ENCODE measurements at places on chromosomes 5 and 9. TPM values are rescaled to one million over a fixed set of nuclear protein-coding genes. Genes with fewer than 3 reads are reported as not detected.

Gene TSSK1B
- 0.05 TPM for total RNA-seq

Gene ENTREP1
- 4.1 TPM for total RNA-seq

Gene SPATA31E1
- not detected for total RNA-seq

DNA sequence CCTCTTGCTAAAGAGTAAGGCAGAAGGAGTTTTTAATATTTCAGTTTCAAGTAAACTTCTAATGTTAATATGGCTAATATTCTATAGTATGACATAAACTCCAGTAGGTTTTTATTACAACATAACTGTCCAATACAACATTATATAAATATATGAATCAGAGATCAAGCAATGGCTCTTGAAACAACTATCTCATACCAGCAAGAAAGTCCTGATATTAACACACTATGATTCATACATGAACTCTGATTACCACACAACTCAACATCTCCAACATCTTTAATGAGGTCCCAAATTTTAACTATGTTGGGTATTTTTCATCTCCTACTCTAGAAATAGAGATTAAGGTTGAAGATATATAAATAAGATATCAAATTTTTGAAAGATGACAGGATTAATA, 878.3 kb downstream of the TLE1 start:
- H3K27ac ChIP-seq, result no peak overlapping the region
- H3K4me3 ChIP-seq, result no peak overlapping the region
- no peaks in the 10 kb centered on the region for H3K27me3 ChIP-seq
- DNase-seq, result no peak
- no peaks in the 10 kb centered on the region for H3K4me1 ChIP-seq
- no peaks in the 10 kb centered on the region for H3K36me3 ChIP-seq

Gene IL4
- 4.5 TPM for total RNA-seq

GRCh38 chr9:16153221-16153620, 600.4 kb downstream of the CCDC171 start:
- H3K4me3 ChIP-seq, result no peak overlapping the region
- no peak overlapping the region for H3K27ac ChIP-seq
- H3K4me1 ChIP-seq, result peaks cover 21% of the 10 kb centered on the region
- DNase-seq, result no peak
- H3K36me3 ChIP-seq, result no peaks in the 10 kb centered on the region

- peak within 1 kb of the TSS; percentile 87 for H3K27ac ChIP-seq
- no peaks in the 10 kb centered on the region for H3K36me3 ChIP-seq
- no peaks in the 10 kb centered on the region for H3K27me3 ChIP-seq
- peak; percentile 63 for DNase-seq
- H3K4me3 ChIP-seq, result peak within 1 kb of the TSS; percentile 60
- H3K4me1 ChIP-seq, result peaks cover 33% of the 10 kb centered on the region
These were observed at the start of gene KLHL3 for GRCh38 chr5:137735555-137736284. KLHL3 (minus strand) TSS chr5:137736089; CDS start chr5:137735646, 443 bp downstream.

Gene QRFP
- total RNA-seq, result 0.05 TPM

DNA sequence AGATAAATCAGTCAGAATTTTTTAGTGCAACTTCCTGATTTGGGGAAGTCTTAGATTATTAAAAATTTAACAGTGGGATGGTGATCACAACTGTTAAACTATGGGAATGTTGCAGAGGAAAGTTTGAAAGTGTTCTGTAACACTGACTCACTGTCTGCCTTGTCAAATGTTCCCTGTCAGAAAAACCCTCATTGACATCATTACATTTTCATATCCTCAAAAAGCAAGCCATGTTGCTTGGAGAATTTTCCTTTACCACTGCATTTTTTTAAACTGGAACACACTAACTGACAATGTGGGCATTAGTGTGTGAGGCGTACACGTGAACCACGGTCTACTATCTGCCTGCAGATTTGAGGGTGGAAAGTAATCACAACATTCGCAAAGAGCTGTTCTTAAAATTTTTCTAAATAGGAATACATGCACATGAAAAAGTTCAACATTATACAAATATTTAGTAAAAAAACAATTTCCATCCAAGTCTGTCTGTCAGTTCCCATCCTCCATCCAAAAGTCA, 28.6 kb upstream of the IL7R start:
- peaks cover 57% of the 10 kb centered on the region for H3K4me1 ChIP-seq
- H3K27ac ChIP-seq, result no peak overlapping the region
- no peak overlapping the region for H3K4me3 ChIP-seq

DNA sequence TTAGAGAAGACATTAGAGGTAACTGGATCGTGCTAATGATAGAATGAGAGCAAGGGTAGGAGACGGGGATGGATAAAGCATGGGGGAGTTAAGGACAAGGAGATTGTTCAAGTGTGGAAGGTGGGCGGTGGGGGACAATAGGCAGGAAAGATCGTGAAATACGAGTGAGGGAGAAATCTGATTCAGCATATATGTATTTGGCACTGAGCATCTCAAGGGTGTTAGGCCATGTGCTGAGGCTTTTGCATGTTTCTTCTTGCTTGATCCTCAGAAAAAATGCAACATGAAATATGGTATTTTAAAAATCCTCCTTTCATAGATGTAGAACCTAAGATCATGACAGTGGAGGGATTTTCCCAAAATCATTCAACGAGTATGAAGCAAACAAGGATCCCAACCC, 240.5 kb downstream of the PAPPA start:
- H3K27me3 ChIP-seq, result no peaks in the 10 kb centered on the region
- no peak overlapping the region for H3K27ac ChIP-seq
- no peaks in the 10 kb centered on the region for H3K36me3 ChIP-seq
- no peaks in the 10 kb centered on the region for H3K4me1 ChIP-seq

DNA sequence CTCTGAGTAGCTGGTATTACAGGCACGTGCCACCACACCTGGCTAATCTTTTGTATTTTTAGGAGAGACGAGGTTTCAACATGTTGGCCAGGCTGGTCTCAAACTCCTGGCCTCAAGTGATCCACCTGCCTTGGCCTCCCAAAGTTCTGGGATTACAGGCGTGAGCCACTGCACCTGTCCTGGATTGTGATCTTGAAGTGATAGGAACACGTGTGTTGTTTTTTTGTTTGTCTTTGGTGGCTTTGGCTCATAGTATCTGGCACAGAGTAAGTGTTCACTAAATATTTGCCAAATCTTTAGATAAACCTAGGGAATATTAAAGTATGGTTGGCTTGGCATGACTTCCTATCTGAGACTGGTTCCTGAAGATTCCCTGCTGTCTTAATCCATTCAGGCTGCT, 172.7 kb downstream of the ARHGAP26 start:
- no peak overlapping the region for H3K4me3 ChIP-seq
- H3K27me3 ChIP-seq, result no peaks in the 10 kb centered on the region
- no peaks in the 10 kb centered on the region for H3K36me3 ChIP-seq
- H3K27ac ChIP-seq, result no peak overlapping the region
- no peaks in the 10 kb centered on the region for H3K4me1 ChIP-seq
- DNase-seq, result no peak

GRCh38 chr9:95494416-95495371, 22.1 kb downstream of the PTCH1 start:
- H3K27ac ChIP-seq, result peak overlapping the region; percentile 66
- H3K4me3 ChIP-seq, result peak overlapping the region; percentile 11
- H3K27me3 ChIP-seq, result peaks cover 15% of the 10 kb centered on the region
- peaks cover 16% of the 10 kb centered on the region for H3K4me1 ChIP-seq
- peak; percentile 68 for DNase-seq

GRCh38 chr5:16504571-16504970, 39.0 kb upstream of the ZNF622 start:
- H3K4me1 ChIP-seq, result no peaks in the 10 kb centered on the region
- H3K4me3 ChIP-seq, result no peak overlapping the region
- no peak overlapping the region for H3K27ac ChIP-seq
- peaks cover 6% of the 10 kb centered on the region for H3K36me3 ChIP-seq
- H3K27me3 ChIP-seq, result peaks cover 5% of the 10 kb centered on the region

DNA sequence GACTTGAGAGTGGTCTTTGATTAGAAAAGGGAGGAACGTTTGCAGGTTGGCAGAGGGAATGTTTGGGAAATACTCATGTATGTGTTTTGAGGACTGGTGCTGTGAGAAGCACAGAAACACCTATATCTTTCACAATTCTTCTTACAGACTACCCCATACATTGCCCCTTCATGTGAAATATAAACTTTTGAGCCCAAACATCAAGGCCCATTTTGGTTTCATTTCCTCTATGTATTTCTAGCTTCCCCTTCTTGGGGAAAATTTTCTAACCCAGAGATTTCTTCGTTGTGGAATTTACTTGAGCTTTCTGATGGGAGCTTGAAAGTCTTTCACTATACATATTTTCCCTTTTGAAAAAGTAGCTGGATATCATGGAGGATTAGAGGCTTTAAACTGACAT, 67.6 kb downstream of the FYB1 start:
- no peak overlapping the region for H3K27ac ChIP-seq
- H3K27me3 ChIP-seq, result no peaks in the 10 kb centered on the region
- no peak overlapping the region for H3K4me3 ChIP-seq
- H3K4me1 ChIP-seq, result peaks cover 3% of the 10 kb centered on the region

GRCh38 chr5:135511761-135512575, 23.8 kb downstream of the NEUROG1 start:
- no peak overlapping the region for H3K4me3 ChIP-seq
- H3K36me3 ChIP-seq, result no peaks in the 10 kb centered on the region
- peaks cover 19% of the 10 kb centered on the region for H3K27me3 ChIP-seq
- DNase-seq, result no peak

Gene PDE6A
- total RNA-seq, result under 0.01 TPM

- no peak overlapping the region for H3K27ac ChIP-seq
- no peaks in the 10 kb centered on the region for H3K36me3 ChIP-seq
- no peaks in the 10 kb centered on the region for H3K27me3 ChIP-seq
- H3K4me3 ChIP-seq, result no peak overlapping the region
- DNase-seq, result no peak
- peaks cover 34% of the 10 kb centered on the region for H3K4me1 ChIP-seq
These were observed 24.5 kb upstream of the EXOC3 start for GRCh38 chr5:418162-419121.

- H3K4me3 ChIP-seq, result no peak overlapping the region
- H3K27me3 ChIP-seq, result peaks cover 2% of the 10 kb centered on the region
- no peaks in the 10 kb centered on the region for H3K36me3 ChIP-seq
- H3K27ac ChIP-seq, result no peak overlapping the region
- H3K4me1 ChIP-seq, result no peaks in the 10 kb centered on the region
These were observed 44.4 kb upstream of the AFAP1L1 start for GRCh38 chr5:149227168-149227826.

DNA sequence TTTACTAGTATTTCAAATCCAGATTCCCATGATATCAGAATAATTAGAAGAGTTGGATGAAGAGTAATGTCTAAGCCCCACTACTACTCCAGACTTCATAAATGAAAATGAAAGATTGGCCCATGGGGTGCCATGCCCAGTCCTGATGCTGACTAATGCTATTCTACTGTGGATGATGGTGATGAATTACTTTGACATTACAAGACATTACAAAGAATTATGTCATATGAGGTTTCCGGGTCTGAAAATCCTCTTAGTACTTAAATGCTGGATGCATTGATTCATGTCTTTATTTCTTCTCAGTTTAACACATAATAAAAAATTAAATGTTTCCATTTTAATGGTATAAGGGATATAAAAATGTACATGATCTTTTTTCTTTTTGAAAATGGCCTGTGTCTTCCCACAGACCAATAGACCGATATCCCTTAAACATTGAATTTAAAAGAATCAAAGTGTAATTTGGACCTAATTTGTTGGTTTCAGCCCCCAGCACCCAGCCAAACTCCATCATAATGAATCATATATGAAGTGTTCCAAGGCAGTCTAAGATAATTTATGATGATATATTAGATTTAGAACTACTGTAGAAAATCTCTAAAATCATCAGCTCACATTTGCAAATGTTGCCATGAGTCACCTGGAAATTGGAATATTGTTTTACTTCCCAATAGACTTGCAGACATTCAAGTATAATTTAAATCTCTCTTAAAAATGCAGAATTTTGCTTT, 223.6 kb upstream of the SGCD start:
- no peaks in the 10 kb centered on the region for H3K4me1 ChIP-seq
- H3K4me3 ChIP-seq, result no peak overlapping the region
- DNase-seq, result no peak
- H3K27me3 ChIP-seq, result no peaks in the 10 kb centered on the region
- no peaks in the 10 kb centered on the region for H3K36me3 ChIP-seq

- H3K27me3 ChIP-seq, result no peaks in the 10 kb centered on the region
- H3K36me3 ChIP-seq, result no peaks in the 10 kb centered on the region
- no peak overlapping the region for H3K27ac ChIP-seq
These were observed 138.9 kb upstream of the SGCD start for GRCh38 chr5:156188016-156188415.

Gene SHOC1
- under 0.01 TPM for total RNA-seq

DNA sequence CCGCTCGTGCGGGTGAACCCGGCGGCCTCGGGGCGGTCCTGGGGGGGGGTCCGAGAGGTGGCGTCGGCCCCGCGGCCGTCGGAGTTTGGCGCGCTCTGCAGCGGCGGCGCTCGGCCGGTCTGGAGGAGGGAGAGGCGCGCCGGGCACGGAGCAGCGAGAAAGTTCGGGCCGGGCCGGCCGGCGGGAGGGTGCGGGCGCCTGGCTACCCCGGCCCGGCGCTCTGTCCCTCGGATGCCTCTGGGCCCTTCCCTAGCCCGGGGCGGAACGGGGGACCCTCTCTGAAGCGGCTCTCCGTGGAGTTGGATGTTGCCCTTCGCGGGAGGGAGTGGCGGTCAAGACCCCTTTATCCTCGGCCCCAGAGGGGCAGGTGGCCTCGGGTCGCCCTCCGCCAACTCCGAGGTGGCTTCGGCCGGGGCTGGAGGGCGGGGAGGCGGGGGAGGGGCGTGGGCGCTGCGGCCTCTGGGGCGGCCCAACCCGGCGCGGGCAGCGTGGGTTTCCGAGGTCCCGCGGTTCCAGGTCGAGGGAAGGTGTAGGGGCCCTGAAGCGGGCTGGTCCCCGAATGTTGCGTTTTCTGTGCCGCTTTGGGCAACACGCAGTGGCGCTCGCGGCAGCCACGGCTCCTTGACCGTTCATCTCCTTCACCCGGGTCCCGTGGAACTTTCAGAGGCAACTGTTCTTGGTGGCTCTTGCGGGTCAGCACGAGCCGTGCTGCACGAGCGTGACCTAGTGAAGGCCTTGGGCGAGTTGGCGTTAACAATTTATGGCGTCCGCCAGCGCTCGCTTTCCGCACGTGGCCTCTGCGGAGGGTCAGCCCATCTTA, 290.5 kb downstream of the DOCK8 start:
- peak overlapping the region; percentile 18 for H3K4me3 ChIP-seq
- no peak for DNase-seq
- H3K27ac ChIP-seq, result peak overlapping the region; percentile 52
- peaks cover 40% of the 10 kb centered on the region for H3K27me3 ChIP-seq

DNA sequence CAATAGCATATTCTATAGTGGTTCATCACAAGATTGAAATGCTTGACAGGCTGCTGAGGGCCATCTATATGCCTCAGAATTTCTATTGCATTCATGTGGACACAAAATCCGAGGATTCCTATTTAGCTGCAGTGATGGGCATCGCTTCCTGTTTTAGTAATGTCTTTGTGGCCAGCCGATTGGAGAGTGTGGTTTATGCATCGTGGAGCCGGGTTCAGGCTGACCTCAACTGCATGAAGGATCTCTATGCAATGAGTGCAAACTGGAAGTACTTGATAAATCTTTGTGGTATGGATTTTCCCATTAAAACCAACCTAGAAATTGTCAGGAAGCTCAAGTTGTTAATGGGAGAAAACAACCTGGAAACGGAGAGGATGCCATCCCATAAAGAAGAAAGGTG, 43.8 kb downstream of the GCNT1 start:
- H3K27ac ChIP-seq, result no peak overlapping the region
- no peaks in the 10 kb centered on the region for H3K4me1 ChIP-seq
- DNase-seq, result no peak

Gene RNF145
- 39.2 TPM for total RNA-seq

Gene NR4A3
- total RNA-seq, result 2.4 TPM

Gene PIP5KL1
- total RNA-seq, result 0.33 TPM

- DNase-seq, result no peak
- H3K27ac ChIP-seq, result no peak overlapping the region
- H3K4me1 ChIP-seq, result no peaks in the 10 kb centered on the region
- H3K27me3 ChIP-seq, result no peaks in the 10 kb centered on the region
- no peaks in the 10 kb centered on the region for H3K36me3 ChIP-seq
These were observed 149.7 kb upstream of the ADCY2 start for GRCh38 chr5:7246287-7246686.

Measured in thymus (tissue), 14 donors.